ENCODE measurements at places on chromosomes 12 and 14. TPM values are rescaled to one million over a fixed set of nuclear protein-coding genes. Genes with fewer than 3 reads are reported as not detected.

DNA sequence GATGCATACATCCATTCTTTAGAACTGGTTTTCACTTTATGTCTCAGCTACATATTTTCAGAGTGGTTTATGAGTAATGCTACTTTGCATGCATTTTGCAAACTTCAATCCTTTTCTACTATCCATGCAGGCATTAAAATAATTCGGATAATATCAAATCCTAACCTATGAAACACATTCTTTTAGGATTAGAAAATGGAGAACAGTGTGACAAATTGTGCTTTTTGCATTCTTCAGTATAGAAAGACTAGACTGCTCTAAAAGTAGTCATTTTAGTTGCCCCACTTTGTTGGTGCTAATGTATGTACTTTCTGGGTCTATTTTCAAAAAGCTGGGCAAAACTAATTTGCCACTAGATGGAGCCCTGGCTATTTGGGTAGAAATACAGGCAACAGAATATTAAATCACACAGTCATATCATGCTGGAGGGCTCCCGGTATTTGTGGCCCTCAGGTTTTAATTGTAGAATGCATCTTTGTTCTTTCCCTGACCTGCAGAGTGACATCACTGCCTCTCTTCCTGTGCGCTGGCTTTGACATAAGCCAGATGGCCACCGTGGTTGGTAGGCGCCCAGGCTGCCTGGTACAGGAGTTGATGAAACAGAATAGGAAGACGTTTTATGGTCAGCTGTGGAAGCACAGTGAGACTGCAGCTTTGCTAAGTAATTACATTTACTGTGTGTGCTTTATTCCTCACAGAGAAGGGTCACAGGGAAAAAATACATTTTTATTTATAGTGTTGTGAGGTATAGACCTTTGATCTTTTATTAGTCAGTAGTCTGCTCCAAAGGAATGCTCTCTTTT is 28.1 kb downstream of the MSRB3 start:
- DNase-seq = peak; percentile 81

DNA sequence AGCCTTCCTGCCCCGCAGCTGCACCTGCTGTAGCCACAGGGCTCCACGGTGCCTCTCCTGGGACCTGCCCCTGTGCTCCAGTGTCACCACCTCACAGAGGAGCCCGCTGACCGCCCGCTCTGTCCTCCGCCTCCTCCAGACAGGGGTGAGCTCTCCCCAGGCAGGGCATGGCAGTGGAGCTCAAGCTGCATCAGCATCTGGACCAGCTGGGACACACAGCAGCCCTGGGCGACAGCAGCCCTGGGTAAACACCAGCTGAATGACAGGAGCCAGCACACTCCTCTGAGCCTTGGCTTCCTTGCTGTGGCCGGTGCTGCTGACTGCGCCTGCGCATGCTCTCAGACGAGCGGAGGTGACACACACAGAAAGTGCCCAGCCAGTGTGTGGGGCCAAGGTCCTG is 22.0 kb downstream of the CHGA start:
- no peak for DNase-seq

GRCh38 chr12:94326727-94327126 is 132.9 kb downstream of the CEP83 start:
- DNase-seq = no peak

- DNase-seq = no peak
These were observed 294.3 kb downstream of the ALG10B start for GRCh38 chr12:38610808-38611350.

GRCh38 chr12:62656591-62657362 is 190.2 kb downstream of the MON2 start:
- no peak for DNase-seq

- DNase-seq = no peak
These were observed 260.3 kb downstream of the ADGRD1 start for GRCh38 chr12:131213896-131214442.

GRCh38 chr14:105059035-105059924 is 6.0 kb downstream of the GPR132 start:
- DNase-seq = no peak

DNA sequence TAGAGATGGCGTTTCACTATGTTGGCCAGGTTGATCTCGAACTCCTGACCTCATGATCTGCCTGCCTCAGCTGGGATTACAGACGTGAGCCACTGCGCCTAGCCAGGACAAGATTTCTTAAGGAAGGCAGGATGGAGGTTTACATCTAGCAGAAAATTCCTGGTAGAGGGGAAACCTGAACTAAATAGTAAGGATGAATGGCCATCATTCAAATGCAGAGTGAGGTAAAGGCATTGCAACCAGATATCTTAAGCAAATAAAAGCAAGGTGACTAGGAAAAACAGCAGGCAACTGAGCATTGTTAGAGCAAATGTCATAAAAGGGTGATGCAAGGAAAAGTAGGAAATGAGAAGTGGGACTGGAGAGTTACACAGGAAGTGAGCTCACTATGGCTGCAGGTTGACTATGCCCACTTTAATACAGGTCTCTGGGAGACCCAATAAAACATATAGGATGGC is 133.0 kb downstream of the SOX5 start:
- no peak for DNase-seq

DNA sequence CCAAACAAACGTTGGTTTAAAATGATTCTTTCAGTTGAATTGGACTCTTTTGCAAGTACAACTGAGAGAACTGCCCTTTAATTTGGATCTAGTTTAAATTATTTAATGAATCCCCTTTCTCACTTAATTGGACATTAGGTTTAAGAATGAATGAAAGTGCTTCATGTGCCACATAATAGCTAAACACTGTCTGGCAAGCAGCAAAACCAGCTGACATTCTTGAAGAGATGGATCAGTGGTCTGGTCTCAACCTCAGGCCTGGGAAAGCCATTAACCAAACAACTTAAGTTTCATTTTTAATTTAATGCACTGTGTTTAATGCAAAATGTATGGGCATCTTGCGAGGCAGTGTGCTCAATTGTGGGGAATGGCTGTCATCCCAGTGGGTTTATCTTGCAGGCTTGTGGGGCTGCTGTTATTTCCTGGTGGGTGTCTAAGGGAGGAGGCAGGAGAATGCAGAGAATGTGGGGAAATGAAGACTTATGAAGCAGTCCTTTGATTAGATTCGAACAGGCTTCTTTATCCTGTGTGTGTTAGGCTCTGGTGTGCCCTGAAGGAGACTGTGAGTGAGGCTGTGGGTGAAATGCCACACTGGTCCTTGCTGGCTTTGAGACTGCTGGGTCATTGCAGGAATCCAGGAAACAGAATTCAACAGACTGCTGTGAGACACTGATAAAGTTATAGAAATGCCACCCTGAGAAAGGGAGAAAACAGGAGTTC is 144.1 kb upstream of the PELI2 start:
- DNase-seq = no peak

DNA sequence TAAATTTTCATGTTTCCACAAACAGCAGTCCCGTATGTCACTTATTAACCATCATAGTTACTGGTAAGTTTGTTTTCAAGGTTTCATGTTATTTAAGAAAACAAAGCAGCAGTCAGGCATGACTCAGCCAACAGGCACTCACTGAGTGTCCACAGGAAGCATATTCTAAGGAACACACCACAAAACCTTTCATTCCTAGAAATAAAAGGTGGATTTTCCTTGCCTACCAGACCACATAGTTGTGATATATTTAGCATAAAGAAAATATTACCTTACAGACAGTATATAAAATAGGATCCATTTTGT is 143.3 kb upstream of the AVPR1A start:
- peak; percentile 90 for DNase-seq

DNA sequence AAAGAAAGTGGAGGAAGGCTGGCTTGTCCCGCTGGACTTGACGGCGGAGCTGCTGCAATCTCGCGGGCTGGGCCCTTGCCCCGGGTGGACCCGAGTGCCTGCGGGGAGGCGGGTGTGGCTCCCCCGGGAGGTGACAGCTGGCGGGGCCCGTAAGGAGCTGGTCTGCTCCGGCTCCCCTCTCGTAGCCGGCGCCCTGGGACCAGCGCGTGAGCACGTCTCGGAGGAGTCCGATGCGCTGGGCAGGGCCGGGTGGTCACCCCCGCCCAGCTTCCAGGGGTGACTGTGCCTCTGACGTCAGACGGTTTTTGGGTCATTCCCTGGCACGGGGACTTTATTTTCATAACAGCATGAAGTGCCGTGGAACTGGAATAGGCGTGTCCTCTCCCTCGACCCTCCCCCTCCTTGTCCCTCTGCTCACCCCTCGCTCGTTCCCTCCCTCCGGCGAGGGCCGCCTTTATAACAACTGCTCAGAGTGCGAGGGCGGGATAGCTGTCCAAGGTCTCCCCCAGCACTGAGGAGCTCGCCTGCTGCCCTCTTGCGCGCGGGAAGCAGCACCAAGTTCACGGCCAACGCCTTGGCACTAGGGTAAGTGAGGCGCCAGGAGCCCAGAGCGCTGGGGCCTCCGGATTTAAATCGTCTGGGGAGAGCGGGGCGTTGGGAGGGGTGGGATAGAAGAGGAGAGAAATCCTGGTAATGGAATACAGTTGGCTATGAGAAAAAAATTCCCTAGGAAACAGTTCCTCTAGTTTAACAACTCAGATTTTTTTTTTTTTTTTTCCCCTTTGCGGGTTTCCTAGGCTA is at the start of gene GPRC5A:
Gene GPRC5A, plus strand, starts transcription at position 483 of the 801 bp plus-strand sequence. CDS start 16,688 bp downstream, outside the sequence.
- DNase-seq = peak; percentile 99

GRCh38 chr14:51228391-51228790 is 11.7 kb upstream of the TMX1 start:
- DNase-seq = no peak

- no peak for DNase-seq
These were observed 126.4 kb downstream of the DERA start for GRCh38 chr12:16037533-16037932.

GRCh38 chr12:90020014-90020413 is 311.4 kb upstream of the ATP2B1 start:
- DNase-seq = no peak

DNA sequence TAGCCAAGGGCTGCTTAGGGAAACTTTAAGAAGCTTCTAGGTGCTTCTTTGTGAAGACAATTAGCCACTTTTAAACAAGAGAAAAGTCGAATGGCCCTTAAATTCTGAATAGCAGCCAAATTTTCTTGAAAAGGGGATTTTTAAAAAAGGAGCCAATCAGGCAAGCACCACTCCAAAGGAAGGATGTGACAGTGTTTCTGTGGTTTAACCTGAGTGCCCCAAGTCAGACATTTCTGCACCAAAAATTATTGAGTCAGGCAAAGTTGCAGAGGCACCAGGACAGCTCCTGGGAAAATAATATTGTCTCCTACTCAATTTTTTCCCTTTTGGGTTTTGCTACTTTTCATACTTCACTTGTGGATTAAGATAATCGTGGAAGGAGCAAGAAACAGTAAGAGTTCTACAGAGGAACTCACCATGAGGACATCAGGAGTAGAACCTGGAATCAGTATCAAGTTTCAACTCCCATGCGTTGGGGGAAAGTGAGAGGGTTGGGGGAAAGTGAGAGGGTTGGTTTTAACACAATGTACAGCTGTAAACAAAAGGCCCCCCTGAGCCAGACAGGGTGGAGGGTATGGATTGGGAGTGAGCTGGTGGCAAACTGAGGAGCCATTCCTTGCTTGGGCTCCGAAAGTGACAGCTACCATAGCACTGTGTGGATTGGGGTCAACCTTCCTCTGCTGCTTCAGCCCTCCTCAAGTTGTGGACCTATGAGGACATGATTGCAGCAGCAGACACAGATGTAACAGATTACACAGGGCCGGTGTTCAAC is 90.8 kb downstream of the SLC38A1 start:
- DNase-seq = no peak

DNA sequence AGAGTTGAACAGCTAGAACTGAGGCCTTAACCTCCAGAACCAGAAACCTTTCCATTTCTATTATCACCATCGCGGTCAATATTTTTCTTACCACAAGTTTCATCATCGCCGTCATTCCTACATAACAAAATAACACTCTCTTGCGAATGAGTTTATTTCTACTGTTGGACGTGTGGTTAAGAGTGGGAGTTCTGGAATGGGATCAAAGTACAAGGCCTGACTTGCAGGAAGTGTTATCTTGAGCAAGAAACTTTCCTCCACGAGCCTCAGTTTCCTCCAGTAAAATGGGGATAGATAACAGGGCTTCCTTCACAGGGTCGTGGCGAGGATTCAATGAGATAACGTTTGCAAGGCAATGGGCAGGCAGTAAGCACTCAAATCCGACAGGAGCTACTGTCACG is 652 bp downstream of the SART3 start:
- no peak for DNase-seq

DNA sequence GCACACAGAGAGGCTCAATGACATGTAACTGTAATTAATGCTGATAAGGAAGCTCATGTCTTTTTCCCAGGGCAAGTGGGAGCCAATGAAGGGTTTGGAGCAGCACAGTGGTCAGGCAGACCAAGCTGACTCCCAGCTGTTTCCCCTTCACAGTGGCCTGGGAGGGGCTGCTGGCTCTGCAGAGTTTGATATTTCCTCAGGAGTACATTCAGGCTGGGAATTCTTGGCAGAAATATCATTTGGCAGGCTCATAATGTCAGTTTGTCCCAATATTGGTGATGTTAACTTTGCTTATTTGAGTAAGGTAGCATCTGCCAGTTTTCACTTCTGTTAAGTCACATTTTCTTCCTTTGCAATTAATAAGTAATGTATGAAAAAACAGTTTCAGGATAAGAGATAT is 247.0 kb downstream of the EMP1 start:
- no peak for DNase-seq

DNA sequence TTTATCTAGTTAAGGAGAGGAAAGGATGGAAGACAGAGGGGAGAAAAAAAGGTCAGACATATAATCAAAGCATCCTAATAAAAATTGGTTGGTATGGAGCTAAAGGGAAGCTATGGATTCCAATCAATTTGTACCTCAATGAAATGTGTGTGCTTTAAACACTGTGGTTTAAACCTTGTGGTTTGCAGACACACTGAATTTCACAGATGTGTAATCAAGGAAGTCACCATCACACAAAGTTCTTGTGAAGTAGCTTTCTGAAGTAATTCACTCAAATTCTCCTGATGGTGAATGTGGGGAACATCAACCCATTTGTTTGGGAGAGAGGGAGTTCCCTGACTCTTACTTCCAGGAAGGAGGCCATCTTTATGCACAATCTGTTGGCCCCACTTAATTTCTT is 243.3 kb upstream of the KRR1 start:
- DNase-seq = no peak

DNA sequence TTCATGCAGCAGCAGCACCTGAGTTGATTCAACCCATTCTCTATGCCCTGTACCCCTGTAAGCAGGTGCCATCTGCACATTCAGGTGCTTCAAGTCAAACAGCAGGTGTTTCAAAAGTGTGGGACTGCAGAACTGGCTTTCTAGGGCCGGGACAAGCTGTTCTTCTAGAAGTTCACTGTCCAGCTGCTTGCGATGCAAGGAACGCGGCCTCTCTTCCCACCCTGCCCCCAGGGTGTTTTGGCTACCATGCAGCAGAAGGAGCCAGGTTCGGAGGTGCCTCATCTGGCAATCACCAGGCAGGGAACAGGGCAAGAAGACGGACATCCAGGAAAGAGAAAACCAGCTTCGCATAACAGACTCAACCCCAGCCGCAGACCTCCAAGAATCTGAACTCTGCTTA is 35.2 kb downstream of the TMEM132D start:
- DNase-seq = no peak

GRCh38 chr12:113222730-113223531 is 1.7 kb downstream of the TPCN1 start:
- DNase-seq = peak; percentile 88

GRCh38 chr14:50116966-50117365 is 594 bp upstream of the VCPKMT start:
- DNase-seq = no peak

Gene FITM1
- not detected for total RNA-seq

Gene LRRK2
- 2.5 TPM for total RNA-seq

Gene CPNE6
- 0.07 TPM for total RNA-seq

Gene OR4N5
- total RNA-seq = not detected

Gene NPFF
- total RNA-seq = not detected

Gene TEDC1
- total RNA-seq = 54.2 TPM

Gene PHETA1
- total RNA-seq = 33.3 TPM

Gene CLEC2B
- total RNA-seq = 4.7 TPM

Gene ZNF891
- total RNA-seq = 0.52 TPM

Gene EPS8
- 75.6 TPM for total RNA-seq

All from Caki2 (cell line).